ENCODE measurements at places on chromosomes 4 and X.
A peak's percentile ranks its signal among the peaks of the same experiment; 100 is the strongest.

GRCh38 chr4:96593422-96593821, 753.5 kb downstream of the PDHA2 start:
- DNase-seq = no peak

DNA sequence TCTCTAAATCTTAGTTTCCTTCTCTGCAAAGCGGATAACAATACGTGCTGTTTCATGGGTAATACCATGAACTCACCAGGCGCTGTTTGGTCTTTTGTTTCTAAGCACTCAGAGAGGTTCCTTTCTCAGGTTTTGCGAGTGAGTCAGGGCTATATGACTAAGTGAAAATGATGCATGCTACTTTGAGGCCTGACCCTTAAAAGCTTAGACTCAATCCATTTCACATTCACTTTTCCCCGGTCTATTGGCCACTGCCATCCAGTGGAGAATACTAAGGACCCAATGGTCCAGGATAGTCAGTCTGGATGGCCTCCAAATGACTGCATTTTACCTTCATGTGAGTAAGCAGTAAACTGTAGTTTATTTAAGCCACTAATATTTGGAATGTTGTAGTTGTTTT, 400.8 kb upstream of the SLIT2 start:
- no peak for DNase-seq

GRCh38 chrX:9605484-9605883, 140.6 kb downstream of the TBL1X start:
- no peak for DNase-seq

GRCh38 chr4:108135549-108136209, 33.1 kb downstream of the LEF1 start:
- no peak for DNase-seq

DNA sequence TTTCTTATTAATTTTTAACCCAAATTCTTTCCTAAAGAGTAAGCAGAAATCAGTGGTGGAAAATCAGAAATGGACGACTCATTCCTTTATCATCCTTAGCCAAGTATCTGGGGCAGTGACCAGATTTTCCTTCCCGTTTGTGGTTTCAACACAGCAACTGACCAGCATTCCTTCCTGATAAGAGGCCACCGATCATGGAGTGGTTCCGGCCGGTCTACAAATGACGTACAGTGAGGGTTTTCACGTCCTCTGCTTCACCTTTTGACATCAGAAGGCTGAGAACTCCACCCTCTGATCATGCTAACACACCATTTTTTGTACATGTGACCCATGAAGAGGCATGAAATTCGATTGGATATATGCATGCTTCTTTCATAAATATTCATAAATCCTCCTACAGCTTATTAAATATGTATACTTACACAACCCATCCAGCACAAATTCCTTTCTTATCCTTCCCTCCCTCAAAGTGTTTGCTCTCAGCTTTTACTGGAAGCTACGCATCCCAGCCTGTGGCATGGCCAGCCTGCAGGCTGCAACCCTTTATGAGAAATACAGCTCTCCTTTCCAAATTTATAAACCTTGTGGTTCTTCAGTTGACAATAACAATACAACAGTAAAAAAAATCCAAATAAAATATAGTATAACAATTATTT, 173.0 kb upstream of the CASK start:
- no peak for DNase-seq

- DNase-seq = no peak
Observed at GRCh38 chr4:36115312-36115711, 129.0 kb downstream of the ARAP2 start.

GRCh38 chr4:38523054-38523453, 140.9 kb upstream of the KLF3 start:
- DNase-seq = no peak

DNA sequence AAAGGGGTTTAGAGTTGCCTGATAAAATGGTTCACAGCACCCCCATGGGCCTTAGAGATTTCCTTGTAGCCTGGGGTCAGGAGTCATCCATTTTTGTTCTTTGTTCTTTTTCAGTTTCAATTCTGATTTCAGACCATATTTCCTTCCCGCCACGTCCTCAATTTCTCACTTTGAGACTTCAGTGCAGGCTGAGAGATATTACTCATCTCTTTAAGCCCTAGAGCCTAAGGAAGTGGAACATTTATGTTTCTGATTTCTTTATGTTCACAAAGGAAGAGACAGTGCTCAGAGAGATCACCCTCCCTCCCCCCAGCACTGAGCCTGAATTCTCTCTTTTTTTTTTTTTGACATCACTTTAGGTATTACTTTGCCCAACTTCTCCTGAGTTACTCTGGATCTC, 56.3 kb downstream of the MSN start:
- DNase-seq = peak; percentile 30

GRCh38 chr4:161167539-161167938, 996.3 kb downstream of the FSTL5 start:
- no peak for DNase-seq

GRCh38 chrX:38151441-38151840, 69.2 kb downstream of the SRPX start:
- no peak for DNase-seq

DNA sequence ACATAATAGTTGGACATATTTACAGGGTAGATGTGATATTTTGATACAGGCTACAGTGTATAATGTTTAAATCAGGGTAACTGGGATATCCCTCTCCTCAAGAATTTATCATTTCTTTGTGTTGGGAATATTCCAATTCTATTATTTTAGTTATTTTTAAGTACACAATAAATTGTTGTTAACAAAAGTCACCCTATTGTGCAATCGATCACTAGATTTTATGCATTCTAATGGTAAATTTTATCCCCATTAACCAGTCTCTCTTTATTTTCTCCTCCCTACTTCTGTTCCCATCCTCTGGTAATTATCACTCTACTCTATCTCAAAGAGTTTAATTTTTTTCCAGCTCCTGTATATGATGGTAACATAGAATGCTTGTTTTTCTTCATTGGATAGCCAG, 1631.9 kb upstream of the PABPC4L start:
- no peak for DNase-seq

DNA sequence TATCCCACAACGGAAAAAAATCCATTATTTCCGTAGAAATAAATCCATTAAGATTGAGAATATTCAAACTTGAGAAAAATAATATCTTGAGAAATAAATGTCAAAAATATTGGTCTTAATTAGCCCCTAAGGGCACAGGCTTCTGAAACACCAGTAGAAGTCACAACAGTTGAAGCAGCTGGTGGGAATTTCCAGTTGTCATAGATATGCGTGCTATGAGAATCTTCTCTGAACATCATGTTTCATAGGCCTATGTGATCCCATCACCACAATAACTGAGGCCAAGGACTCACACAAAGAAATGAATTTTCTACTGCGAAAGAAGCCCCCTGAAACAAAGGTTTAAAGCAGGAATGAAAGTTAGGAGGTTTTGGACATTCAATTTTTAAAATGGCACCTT, 292.0 kb downstream of the DTHD1 start:
- DNase-seq = no peak

DNA sequence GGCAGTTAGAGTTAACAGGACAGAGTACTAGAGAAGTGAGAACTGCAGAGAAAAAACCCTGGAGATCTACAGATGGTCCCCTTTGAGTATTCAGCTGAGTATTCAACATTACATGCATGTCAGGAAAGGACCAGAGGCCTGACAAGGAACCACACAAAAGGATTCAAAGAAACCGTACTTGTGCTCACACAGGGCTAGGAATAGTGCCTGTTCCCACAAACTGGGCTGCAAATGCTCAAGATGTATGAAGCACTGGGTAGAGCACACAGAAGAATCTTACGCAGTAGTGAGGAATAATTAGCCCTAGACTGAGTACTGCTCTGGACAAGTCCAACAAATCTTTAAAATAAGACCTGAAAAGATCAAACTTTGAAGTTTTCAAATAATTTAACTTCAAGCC, 17.6 kb downstream of the PTPN13 start:
- no peak for DNase-seq

GRCh38 chrX:130401415-130402207, at the start of gene RBMX2:
Gene RBMX2 (plus strand): TSS chrX:130401987. CDS start chrX:130402033, 46 bp downstream.
- DNase-seq = peak; percentile 28

GRCh38 chr4:23920716-23921446, 31.0 kb upstream of the PPARGC1A start:
- DNase-seq = no peak

DNA sequence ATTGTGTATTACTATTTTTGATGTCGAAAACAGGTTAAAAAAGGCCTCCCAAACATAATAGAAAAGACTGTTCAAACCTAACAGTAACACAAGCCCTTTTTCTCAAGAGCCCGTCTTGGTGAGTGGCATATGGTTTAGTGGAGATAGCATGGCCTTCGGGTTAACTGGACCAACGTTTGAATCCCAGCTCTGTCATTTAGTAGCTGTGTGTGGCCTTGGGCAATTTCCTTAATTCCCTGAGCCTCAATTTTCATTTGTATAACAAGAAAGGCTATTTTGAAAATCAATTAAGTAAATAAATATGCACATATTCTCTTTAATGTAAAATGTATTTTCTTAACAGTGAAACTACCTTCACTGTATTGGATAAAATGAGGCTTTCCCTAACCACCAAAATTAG, 62.3 kb downstream of the HELT start:
- no peak for DNase-seq

- DNase-seq = peak; percentile 6
Observed at GRCh38 chrX:19964017-19964710, 26.7 kb downstream of the BCLAF3 start.

GRCh38 chr4:169791062-169791461, 33.3 kb upstream of the HPF1 start:
- DNase-seq = no peak

DNA sequence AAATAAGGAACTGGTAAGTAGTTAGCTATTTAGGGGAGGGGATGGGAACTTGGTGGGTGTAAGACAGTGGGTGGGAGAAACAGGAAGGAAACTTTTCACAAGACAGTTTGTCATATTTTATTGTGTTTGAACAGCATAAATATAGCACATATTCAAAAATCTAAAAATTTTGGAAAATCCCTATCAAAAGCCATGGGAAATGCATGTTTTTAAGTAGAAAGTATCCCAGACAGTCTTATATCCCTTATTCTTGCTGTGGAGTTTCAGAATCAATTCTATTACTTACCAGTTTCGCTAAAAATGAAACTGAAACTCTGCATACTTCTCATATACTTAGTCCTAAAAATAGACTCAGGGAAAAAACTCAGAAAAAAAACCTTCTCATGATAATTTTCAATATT, 22.3 kb upstream of the RASGEF1B start:
- no peak for DNase-seq

GRCh38 chr4:137266511-137266910, 265.8 kb downstream of the PCDH18 start:
- DNase-seq = no peak

DNA sequence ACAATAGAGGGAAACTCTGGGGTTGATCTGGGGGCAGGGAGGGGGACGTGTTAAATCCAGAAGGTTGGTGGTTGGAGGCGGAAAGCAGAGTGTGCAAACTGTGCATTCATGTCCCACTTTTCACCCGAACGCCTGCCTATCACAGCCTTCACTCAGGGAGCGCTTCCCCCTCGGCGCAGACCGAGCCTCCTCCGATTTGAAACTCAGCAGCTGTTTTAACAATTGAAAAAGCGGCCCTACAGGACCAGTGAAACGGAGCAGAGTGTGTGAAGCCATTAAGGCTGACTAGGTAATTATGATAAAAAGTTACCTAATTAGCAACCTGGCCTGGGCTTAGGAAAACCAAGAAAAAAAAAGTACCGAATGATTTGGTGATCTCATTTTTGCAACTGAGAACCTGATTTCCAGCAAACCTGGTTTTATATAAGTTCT, 685 bp upstream of the NDNF start:
- no peak for DNase-seq

DNA sequence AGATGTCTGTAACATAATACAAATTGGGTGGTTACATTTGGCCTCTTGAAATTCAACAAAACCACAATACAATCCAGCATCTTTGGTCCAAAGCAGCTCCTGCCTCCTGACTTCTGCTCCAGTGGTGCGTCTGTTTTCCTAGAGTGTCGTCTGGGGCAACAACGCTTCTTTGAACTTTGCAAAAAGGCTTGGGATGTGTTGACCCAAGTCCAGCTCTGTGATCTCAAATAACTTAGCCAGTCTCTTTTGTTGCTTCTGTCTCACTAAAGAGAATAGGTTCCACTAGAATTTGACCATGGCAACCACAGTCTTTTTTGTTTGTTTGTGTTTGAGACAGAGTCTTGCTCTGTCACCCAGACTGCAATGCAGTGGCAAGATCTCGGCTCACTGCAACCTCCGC, 324.0 kb downstream of the DHRSX start:
- no peak for DNase-seq

GRCh38 chr4:122577808-122578781, 42.8 kb downstream of the IL21 start:
- peak; percentile 69 for DNase-seq

GRCh38 chr4:142781114-142781513, 65.0 kb downstream of the INPP4B start:
- no peak for DNase-seq

- no peak for DNase-seq
Observed at GRCh38 chr4:10186228-10187214, 69.9 kb upstream of the WDR1 start.

GRCh38 chr4:83779103-83780052, 243.5 kb downstream of the GPAT3 start:
- DNase-seq = no peak

DNA sequence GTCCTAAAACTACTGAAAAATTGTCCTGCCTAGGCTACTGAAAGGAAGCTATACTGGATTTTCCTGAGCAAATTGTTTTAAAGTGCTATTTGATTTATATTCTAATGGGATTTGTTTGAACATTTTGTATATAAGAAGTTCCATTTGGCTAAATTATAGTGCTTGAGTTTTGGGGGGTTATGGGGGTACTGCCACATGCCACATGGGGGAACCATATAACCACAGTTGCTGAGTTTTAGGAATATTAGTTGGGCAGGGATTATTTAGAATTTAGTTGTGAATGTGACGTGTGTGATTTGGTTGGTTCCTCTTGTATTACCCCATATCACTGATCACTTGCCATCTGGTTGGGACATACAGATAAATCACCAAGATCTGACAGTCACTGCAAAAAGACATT, 224.5 kb upstream of the TAPT1 start:
- no peak for DNase-seq

GRCh38 chrX:110669572-110669971, 126.0 kb downstream of the CHRDL1 start:
- DNase-seq = no peak

GRCh38 chrX:138008281-138008680, 442.4 kb downstream of the ZIC3 start:
- DNase-seq = no peak

Measured in stimulated activated CD4-positive, alpha-beta T cell treated with anti-CD3 and anti-CD28 coated beads, Interleukin-4, amount 100 ng/mL, for 48 hours (primary cell).